T-helper 9 cell (primary cell): ENCODE measurements at places on chromosomes 16 and 17.
A peak's percentile ranks its signal among the peaks of the same experiment; 100 is the strongest.

DNA sequence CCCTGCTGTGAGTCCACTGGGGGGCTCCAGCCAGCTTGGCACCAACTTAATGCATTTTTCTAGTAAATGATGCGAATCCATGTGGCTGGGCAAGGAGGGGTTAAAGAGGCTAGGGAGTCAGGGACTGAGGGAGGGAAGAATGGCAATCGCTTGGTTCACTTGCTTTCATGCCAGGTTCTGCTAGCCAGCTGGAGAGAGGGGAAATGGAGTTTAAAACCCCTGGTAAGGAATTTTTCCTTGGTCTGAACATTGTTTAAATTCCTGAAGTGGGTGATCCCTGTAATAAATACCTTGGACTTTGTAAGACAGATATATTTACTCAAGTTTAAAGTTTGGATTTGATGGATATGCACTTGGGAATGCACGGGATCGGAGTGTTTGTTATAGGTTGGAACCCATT is 22.8 kb downstream of the ANKFN1 start:
- no peak for DNase-seq

GRCh38 chr16:82396509-82396908 is 226.5 kb upstream of the MPHOSPH6 start:
- DNase-seq: no peak

- no peak for DNase-seq
Observed at GRCh38 chr17:30981531-30982519, 11.0 kb downstream of the RNF135 start.

DNA sequence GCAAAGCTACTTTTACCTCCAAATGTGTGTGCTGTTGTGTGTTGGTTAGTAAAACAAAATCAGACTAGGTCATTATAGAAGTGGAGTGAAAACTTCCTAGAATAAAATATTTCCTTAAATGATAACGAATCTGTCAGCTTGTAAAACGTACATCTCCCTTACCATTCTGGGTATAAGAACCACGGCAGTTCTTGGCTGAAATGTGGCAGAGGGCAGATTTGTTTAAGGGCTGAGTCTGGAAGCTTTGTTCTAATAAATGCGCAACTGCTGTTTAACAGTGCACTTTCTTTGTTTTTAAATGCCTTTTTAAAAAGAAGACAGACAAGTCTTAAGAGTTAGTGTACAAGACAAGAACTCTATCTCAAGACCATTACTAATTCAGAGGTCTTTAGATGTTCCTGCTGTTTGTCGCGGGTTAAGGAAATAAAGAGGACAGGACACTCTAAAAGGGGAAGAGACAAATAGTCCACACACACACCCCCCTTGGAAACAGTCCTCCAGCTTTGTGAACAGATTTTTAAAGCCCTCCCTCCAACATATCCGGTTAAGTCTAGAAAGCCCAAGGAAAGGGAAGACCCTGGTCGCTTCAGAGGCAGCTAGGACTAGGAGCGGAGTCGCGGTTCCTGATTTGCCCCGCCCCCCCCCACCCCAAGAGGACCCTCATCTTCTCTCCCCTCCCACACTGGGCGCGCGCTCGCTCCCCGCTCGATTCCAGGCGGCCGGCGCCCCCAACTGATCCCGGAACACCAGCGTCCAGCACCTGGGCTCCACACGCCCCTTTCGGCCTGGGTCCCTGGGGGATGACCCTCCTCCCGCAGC is 658 bp downstream of the SYNRG start:
- DNase-seq: no peak

DNA sequence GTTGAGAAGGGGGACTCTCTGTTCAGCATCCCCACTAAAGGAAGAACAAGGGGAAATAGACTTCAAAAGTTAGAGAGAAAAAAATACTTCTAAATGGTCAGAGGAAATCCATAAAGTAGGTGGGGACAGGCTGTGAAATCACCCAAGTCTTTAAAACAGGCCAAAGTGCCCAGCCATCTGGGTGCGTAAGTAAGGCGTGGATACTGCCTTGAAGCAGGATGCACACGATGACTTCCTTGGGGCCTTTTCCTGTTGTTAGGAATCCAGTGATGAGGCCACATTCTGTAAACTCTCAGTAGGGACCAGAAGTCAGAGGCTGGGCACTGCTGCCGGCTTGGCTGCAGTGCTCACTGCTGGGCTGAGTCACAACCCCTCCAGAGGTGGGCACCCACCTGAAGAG is 9.2 kb downstream of the AXIN2 start:
- DNase-seq: no peak

DNA sequence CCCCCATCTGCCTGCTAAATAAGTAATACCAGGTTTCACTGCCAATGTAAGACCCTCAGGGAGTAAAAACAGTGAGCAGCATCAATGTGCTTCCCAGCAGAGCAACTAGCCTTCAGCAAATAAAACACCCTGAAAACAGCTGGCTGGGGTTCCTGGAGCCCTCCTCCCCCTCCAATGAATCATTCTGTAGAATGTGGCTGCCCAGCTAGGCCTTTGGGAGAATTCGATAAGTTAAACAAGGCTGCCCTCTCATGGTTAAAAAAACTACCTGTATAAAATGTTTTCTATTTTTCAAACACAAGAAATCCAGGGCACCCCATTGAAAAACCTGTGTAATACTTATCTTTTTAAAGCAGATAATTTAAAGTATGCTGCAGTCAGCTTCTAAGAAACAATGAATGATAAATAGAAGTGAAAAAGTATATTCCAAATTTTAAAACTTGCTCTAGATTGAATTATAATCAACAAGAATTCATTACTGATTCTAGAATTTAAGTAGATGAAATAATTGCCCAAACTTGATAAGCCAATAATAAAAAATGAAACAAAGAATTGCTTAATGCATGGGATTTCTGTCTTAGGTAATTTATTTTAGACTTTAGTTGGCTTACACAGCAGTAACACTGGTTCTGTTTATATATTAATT is 9.4 kb upstream of the TOM1L1 start:
- no peak for DNase-seq

GRCh38 chr17:31509805-31510177 is 118.3 kb downstream of the RAB11FIP4 start:
- DNase-seq: no peak

GRCh38 chr17:1460233-1460632 is 4.2 kb upstream of the CRK start:
- DNase-seq: no peak

DNA sequence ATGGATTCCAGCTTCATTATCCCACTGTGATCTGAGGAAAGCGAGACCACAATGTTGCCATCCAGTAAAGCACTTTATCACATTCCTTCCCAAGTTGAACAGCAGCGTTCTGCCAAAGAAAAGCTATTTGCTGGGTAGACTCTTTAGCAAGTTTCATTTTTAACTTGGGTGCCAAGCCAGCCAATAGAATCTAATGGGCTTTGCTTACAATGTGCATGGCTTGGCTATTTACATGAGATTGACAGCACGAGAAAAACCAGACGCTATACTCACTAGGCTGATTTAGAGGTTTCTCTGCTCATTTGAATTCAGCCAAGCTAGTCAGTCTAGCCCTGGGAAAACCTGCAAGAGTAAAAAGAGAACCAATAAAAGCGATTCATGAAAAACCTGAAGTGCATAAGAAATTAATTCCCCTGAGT is 108.9 kb downstream of the CDH13 start:
- DNase-seq: no peak

DNA sequence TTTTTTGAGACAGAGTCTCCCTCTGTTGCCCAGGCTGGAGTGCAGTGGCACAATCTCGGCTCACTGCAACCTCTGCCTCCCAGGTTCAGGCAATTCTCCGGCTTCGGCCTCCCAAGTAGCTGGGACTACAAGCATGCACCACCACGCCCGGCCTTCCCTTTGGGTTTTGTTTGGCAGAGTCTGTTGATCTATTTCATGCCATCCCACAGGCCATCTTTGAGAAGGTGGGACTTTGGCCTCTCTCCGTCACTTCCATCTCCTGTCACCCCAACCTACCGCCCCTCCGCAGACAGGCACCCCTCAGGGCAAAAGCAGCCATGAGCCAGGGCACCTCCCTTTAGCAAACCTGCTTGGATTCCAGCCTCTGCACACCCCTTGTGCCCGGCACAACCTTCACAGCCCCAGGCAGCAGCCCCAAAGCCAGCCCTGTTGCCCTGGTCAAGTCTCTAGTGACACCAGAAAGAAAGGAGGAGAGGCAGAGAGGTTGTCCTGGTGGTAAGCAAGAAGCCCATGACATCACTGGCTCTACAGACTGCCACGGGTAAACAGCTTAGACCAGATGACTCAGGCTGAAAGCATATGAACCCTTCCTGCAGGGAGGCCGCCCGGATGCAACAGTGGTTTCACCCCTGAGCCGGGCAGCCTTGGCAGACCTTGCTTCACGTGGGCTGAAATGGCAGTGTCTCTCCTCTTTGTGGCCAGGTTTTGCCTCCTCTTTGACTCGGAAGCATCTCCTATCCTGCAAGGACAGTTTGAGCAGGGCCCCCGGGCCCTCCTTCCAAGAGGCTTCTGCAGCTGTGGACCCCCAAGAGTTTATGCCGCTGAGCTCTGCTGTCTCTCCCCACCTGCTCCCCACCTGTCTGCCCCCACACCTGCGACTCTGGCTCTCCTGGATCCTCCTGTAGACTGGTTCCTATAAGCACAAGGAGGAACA is 8.1 kb upstream of the TIMP2 start:
- DNase-seq: peak; percentile 25

DNA sequence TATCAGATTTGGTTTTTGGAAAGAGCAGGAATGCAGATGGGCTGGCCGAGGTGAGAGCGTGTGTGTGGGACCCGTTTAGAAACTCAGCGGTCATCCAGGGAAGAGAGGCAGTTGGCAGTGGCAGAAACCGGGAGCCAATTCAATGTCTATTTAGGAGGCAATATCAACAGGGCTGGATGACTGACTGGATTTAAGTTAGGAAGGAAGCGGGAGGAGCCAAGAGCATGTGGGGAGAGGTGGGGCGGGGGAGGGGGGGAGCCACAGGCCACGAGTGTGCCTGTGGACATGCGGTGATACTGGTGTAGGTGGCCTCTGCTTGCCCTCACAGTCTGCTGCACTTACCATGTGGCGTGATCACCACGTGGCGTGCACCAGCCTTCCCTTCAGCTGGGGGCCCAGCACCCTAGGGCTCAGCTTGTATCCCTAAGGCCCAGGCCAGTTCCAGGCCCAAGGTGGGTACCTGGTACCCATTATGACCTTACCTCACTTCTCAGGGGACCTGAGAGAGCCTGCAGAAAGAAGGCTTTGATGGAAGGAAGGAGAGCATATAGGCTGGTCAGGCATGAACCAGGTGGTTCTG is 10.8 kb upstream of the TPPP3 start:
- DNase-seq: no peak

DNA sequence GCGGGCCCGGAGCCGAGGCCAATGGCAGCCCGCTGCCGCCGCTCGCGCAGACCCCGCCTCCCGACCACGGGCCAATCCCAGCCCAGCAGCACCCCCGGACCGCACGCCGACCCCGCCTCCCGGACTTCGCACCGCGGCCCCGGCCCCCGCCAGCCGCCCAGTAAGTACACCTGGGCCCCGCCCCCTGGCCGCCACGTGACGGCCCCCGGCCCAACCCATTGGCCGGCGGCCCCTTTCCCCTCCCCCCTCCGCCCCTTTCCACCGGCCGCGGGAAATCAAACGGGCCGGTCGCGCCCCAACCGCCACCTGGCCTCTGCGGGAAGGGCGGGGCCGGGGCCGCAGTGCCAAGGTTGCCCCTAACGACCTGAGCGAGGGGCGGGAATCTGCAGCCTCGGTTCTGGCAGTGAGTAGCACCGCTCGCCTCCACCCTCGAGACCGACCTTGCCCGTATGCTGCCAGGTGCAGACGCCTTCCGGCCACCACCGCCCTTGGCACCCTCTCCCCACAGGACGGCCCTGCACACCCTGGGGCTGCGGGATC is at the start of gene YBX2:
Gene YBX2 (minus strand): TSS at position 26 of the 540 bp plus-strand sequence. CDS start 139 bp downstream, outside the sequence.
- DNase-seq: peak; percentile 66
